ENCODE measurements at places on chromosomes 13 and 19.

DNA sequence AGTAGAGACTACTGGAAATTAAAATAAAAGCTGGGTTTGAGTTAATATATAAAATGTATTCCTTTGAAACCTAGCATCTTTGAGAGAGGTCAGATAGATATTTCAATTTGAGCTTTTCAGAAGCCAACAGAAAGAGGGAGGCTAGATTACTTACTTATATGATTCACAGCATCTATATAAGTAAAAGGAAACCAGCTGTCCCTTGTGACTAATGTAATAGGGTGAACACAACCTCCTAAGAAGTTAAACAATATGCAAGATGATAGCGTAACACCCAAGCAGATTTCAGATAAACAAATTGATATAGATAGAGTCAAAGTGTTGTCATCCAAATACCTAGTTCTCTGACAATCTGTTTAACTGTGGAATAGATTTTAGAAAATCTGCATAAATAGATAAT is 393.5 kb upstream of the GPC6 start:
- DNase-seq = no peak

GRCh38 chr13:41985788-41986508 is 25.0 kb upstream of the VWA8 start:
- no peak for DNase-seq

GRCh38 chr19:38739440-38740256 is 4.6 kb downstream of the CAPN12 start:
- no peak for DNase-seq

- DNase-seq = no peak
Measured at GRCh38 chr19:7661744-7662538, 6.9 kb upstream of the RETN start.

GRCh38 chr19:13718733-13719132 is 45.6 kb upstream of the MRI1 start:
- no peak for DNase-seq

DNA sequence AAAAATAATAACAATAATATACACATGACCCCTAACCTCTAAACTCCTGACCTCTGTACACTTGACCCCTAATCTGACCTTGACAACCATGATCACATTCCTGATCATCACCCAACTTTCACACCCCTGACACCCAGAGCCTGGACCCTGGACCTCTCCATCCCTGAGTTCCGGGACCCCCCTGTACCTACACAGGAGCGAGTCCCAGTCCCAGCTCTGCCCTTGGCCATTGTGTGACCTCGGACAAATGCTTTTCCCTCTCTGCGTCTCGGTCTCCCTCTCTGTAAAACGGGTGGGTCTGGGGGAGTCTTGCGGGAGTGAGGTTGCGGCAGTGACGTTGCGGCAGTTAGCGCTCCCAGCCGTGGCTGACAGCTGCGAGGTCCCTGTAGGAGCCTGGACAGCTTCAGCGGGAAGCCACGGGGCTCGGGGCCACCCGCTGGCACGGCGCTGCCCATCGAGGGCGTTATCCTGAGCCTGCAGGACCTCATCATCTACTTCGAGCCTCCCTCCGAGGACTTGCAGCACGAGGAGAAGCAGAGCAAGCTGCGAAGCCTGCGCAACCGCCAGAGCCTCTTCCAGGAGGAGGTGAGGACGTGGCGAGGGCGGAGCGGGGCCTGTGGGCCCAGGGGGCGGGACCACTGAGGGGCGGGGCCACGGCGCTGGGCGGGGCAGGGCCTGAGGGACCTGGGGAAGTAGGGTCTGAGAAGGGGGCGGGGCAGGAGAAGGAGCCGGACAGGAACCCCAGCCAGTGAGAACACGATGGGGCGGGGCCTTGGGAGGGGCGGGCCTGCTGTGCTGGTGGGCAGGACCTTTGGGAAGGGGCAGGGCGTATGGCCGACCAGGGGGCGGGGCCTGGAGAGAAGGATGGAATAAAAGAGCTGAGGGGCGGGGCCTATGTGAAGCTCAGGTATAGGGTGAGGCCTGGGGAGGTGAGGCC is 19.2 kb downstream of the RYR1 start:
- no peak for DNase-seq

- no peak for DNase-seq
Measured at GRCh38 chr19:48728911-48729664, 9.6 kb upstream of the MAMSTR start.

DNA sequence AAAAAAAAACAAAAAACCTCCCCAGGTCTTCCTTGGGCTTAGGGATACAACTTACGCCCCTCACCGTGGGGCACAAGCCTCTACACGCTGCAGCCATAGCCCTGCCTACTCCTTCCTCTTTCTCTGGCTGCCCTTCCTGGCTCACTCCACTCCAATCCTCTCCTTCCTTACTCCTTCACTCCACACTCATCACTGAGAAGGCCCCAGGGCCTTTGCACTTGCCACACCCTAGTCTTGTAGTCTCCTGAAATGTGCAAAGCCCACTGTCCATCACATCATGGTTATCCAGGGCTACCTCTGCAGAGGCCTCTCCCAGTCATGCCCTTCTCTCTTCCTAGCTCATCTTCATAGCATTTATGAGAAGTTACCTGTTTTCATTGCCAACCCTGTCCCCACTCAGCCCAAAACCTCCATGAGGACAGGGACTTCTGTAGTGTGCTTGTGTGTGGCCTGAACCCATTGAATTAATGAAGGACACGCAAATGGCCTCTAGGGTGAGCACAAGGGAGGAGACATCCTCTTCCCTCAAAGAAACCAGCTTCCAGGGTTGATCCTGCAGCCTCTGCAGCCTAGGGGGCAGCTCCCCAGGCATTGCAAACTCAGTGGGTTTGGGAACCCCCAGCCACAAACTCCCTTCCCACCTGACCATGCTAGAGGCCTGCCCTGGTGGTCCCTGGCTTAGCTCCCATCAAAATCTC is 7.9 kb upstream of the HSH2D start:
- no peak for DNase-seq

GRCh38 chr19:2113439-2114211 is 16.9 kb downstream of the IZUMO4 start:
- no peak for DNase-seq

DNA sequence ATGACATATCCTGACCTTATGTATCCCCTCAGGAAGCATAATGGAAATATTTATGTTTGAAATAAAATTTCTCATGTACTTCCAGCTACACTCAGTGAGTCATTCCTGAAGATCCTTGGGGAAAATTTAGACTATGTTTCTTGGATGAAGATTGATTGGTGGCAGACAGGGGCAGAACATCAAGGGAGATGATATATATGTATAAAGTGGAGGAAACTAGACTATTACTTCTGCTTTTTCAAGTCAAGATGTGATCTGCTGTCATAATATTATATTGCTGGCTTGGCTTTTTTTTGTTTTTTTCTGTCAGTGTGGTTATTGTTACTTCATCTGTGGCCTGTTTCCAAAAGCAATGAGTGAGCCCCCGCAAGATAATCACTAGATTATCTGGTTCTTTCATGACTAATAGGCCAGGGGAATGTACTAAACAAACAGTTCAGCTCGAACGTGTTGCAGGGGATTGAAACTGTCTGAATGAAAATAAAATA is 87.2 kb upstream of the TNFSF11 start:
- no peak for DNase-seq

DNA sequence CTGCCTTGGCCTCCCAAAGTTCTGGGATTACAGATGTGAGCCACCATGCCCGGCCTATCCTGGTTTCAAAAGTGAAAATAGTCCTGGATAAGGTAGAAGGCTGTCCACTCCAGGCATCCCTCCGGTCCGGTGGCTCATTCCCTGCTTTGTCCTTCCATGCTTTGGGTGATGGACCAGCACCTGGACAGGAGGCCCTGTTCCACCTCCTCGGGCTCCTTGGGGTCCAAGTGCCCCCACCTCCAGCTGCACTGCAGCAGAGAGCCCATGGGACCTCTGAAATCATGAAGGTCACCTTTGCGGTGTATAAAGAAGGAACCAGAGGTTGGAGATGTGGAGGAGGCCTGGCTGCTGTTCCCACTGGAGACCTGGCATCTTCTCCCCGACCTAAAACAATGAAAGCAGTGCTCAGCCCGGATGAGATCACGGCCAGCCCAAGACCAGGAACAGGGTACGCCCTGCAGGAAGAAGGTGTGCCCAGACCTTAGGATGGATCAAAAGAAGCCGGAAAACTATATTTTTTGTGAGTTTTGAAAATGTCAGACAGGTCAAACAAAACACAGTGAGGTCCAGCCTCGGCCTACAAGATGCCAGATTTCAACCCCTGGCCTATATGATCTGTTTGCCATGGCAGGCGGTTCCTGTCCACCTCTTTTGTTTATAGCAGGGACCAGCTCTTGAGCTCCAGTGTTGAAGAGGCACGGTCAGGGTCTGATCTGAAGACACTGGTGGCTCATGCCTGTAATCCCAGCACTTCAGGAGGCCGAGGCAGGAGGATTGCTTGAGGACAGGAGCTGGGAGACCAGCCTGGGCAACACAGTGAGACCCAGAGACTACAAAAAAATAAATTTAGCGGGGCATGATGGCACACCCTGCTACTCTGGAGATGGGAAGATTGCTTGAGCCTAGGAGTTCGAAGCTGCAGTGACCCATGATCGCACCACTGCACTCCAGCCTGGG is 5.8 kb downstream of the LSR start:
- DNase-seq = no peak

- no peak for DNase-seq
Measured at GRCh38 chr13:45702088-45702487, at the start of gene CBY2. Gene CBY2 (plus strand): TSS chr13:45702320. CDS start chr13:45702391, 71 bp downstream.

DNA sequence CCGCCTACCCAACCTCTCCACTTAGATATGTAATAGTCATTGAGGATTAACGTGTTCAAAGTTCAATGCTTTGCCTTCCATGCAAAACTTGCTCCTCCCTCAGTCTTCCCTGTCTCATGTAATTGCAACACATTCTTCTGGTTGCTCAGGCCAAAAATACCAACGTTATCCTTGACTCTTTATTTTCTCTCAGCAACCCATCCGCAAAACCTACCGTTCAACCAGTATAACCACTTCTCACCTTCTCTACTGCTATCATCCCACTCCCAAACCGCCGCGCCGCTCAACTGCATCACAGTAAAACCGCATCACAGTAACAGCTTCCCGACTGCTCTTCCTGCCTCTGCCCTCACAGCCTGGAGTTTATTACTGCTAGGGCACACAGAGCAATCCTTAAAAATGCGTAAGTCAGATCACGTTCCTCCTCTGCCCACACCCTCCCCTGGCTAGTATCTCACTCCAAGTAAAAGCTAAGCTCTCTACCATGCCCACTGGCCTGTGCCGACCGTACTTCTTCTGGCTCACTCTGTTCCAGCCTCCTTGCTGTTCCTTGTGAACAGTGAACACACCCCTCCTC is 8.2 kb downstream of the MTIF3 start:
- no peak for DNase-seq

DNA sequence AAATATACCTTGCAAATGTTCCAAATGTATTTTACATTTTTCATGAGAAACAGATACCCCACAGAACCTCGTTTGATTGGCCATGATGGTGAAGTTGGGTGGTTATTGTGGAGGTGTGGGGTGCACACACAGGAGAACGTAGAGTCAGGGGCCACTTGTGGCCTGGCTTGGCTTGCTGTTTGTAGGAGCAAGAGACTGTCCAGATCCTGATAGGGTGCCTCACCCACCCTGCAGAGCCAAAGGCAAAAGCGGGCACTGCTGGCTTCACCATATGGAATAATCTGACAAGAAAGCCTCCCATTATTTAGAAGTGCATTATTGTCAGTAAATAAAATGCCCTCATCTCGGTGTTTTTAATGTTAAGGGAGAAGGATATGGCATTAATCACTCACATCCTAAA is 330.2 kb downstream of the TEX29 start:
- no peak for DNase-seq
